Endothelial cell of umbilical vein (primary cell): ENCODE measurements at places on chromosomes 5 and 9.

DNA sequence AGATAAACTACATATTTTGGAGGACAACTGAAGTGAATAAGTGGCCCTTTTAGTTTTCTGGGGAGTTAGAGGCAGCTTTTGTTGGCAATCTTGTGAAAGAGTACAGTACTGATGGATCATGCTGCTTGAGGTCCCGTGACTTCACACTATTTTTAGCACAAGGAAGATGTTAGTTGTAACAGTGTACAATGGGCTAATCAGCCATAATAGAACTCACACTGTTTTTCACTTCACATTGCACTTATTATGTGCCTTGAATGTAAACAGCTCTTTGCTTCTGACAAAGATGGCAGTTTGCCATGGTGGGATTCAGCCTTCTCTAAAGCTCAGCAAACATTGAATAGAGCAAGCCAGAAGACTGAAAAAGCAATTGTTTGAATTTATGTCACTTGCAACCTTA is 176.7 kb upstream of the ZNF608 start:
- DNase-seq, result peak; percentile 90

DNA sequence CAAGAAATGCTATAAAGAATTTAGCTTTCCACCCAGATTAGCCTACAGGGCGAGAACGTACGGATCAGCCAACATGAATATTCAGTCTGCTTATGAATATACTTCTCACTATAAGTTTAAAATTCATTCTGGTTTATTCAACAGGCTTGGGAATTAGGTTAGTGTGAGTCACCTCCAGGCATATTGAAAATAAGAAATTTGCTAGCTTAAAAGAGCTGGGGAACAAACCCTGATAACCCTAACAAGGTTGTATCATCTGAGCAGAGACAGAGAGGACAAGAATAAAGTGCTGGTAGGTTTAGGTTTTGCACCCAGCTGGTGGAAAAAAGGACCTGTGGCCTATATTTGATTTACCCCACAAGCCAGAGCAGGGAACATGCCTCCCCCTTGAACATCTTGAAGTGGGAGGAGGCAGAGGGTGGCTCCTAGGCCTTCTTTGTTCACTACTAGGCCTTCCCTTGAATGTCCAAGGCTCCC is 12.3 kb downstream of the FNBP1 start:
- no peak for DNase-seq

DNA sequence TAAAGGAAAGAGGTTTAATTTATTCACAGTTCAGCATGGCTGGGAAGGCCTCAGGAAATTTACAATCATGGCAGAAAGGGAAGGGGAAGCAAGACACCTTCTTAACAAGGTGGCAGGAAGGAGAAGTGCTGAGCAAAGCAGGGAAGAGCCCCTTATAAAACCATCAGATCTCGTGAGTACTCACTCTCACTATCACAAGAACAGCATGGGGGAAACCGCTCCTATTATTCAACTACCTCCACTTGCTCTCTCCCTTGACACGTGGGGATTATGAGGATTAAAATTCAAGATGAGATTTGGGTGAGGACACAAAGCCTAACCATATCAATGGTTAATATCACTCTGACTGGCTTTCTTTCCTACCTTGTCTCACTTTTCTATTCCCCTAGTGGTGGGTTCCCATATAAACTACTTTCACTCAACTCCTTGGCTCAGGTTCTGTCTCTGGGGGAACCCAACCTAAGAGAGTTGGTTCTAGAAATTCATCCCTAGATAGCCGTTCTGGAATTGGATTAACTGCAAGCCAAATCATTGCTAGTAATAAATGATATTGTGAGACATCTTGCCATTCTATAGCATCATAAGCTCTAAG is 749.8 kb upstream of the GRAMD2B start:
- DNase-seq, result no peak

DNA sequence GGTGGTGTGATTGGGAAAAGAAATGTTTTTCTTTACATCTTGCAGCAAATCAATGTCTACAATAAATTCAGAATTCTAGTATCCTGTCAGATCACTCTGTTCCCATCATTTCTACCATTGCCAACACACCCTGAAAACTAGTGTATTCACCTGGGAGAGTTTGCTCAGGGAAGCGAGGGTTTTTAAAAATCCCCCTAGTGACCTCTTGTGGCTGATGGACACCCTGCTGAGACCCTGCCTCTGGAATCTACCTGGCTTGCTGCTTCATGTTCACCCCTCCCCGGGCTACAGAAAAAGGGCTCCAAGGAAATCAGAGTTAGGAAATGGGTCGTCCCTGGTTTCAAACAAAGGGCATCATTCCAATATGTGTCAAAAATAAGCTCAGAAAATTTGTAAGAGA is 21.4 kb upstream of the ALDOB start:
- DNase-seq, result no peak

DNA sequence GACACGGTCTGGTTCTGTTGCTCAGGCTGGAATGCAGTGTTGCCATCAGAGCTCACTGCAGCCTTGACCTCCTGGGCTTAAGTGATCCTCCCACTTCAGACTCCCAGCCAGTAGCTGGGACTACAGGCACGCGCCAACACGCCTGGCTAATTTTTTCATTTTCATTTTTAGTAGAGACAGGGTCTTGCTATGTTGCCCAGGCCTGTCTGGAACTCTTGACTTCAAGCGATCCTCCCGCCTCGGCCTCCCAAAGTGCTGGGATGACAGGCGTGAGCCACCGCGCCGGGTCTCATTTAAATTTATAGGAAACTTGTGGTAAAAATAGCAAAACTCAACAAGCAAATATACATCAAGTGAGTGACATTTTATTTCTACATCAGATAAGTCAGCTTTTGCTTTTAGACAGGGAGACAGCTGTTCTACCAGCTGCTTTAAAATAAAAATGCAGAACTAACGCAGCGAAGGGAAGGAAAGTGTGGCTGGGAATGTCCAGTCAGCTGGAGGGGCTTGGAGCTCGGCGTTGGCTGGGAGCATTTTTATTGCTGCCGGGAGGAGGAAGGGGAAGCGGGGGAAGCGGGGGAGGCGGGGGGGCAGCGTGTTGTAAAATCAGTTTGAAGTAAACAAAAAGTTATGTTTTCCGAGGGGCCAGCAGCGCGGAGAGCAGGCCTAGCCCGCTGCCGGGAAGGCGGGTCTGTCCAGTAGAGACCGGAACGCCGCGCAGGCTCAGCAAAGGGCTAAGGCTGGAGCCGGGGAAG is 707 bp upstream of the ZFYVE16 start:
- no peak for DNase-seq

- DNase-seq, result no peak
Observed at GRCh38 chr9:77316058-77316457, 138.7 kb downstream of the VPS13A start.

- no peak for DNase-seq
Observed at GRCh38 chr9:133251773-133252172, 23.2 kb downstream of the ABO start.

DNA sequence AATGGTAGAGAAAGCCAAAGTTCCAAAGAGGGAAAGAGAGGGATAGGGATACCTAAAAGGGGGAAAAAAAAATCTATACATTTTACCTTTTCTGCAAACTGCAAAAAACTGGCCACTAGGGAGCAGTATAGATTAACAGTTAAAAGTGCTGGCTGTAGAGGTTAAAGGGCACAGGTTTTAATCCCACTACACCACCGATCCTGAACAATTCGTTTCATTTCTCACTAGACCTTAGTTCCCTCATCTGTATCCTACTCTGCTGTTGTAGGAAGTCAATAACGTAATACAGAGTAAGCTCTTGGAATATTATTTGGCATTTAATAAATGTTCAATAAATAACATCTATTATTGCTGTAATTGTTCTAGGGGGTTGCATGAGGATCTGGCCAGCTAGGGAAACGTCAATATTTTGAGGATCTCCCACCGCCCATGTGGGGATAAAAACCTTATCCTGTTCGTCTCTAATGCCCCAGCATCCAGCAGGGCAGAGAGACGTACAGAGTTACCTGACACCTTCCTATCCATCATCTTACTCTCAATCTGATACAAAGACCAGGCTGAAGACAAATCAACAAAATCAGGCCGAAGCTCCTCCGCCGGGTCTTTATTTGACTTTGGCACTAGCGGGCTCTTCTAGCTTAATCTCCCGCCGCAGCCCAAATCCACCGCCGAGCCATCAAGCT is 757 bp downstream of the CDC26 start:
- peak; percentile 66 for DNase-seq

DNA sequence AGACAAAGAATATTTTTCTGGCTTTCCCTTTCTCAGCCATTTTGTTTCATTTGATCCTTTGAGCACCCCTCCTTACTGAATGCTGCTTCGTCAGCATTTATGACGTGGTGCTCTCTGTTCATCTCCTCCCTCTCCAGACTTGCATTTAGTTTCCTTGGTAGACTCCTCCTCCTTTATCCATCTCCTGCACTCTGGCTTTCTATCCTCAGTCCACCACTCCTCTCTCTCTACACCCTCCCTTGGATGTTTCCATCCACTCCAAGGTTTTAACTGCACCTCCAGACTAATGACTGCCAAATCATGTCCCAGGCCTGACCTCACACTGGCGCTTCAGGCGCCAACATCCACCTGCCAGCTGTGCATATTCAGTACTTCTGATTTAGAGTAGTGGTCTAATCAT is 245.4 kb downstream of the RAB3C start:
- no peak for DNase-seq

- no peak for DNase-seq
Observed at GRCh38 chr5:178350361-178351220, 118.0 kb upstream of the PHYKPL start.

GRCh38 chr5:173458828-173459609 is 130.8 kb upstream of the STC2 start:
- DNase-seq, result no peak

- DNase-seq, result no peak
Observed at GRCh38 chr9:115192835-115193525, 75.0 kb upstream of the TNC start.

DNA sequence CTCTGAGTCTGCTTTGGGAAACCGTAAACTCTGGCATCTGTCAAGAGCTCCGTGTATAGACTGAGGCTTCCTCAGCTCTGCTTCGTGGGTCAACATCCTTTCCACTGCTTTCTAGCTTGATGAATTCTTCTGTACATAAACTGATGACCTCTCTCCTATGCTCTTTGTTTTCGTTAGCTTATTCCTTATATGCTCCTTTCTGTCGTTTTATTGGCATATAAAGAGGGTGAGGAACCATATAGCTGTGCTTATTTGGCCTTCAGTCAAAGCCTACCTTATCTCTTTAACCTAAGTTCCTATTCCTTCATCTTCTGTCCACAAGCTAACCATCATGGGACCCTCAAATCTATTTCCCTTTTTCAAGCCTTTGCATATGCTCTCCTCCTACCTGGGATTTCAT is 39.4 kb upstream of the CARTPT start:
- DNase-seq, result no peak

- DNase-seq, result no peak
Observed at GRCh38 chr5:64790210-64790609, 21.5 kb downstream of the CWC27 start.

GRCh38 chr9:81605170-81605670 is 84.1 kb downstream of the TLE1 start:
- DNase-seq, result no peak

DNA sequence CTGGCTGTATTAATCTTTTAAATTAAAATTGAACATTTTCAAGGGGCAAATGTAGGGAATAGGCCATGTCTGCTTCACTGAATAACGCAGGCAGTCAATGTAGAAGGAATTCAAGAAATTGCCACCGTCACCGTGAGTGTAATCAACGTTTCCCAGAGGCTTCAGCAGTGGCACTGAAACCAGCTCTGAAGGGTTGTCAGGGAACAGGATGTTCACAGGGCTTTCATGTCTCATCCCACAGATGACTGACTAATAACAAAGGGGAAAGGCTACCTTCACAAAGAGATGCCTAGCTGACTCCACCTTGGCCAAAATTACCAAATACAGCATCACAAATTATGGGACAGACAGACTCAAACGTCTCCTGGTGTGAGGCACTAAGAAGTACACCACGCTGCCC is 70.4 kb upstream of the SIMC1 start:
- DNase-seq, result no peak

DNA sequence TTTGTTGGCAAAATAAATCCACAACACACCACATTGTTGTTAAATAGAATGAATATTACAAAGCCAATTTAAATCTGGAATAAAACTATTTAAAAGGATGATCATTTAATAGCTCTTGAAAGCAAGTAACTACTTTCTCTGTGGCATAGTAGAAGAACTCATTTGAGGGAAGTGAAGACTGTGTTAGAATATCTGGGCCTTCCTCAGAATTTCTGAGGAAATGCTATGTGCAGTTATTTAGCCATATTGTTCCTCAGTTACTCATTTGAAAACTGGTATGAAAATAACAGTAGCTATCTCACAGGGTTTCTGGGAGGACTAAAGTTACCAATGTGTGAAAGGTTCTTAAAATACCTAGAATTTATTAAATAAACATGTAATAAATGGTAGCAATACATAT is 595.8 kb downstream of the PSAT1 start:
- no peak for DNase-seq

DNA sequence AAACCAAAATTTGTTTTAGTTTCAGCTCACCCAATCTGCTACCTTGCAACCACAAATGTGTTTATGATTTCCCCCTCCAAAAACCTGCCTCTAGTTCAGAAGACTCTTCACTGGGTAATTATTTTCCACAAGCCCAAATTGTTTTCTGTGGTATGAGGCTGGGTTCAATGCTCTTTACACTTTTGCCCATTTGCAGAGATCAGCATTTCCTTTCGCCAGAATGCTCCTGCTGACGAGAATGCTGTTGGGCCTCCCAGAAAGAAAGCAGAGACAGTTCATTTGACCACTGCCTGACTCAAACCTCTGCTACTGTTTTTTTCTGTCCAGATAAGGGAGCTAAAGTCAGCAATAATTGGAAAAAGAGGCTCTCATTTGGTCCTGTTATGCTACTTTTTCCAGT is 427.3 kb downstream of the PDE4D start:
- no peak for DNase-seq

GRCh38 chr5:168327994-168328393 is 36.5 kb downstream of the WWC1 start:
- DNase-seq, result no peak

- DNase-seq, result no peak
Observed at GRCh38 chr9:117340422-117340821, 74.4 kb downstream of the ASTN2 start.

DNA sequence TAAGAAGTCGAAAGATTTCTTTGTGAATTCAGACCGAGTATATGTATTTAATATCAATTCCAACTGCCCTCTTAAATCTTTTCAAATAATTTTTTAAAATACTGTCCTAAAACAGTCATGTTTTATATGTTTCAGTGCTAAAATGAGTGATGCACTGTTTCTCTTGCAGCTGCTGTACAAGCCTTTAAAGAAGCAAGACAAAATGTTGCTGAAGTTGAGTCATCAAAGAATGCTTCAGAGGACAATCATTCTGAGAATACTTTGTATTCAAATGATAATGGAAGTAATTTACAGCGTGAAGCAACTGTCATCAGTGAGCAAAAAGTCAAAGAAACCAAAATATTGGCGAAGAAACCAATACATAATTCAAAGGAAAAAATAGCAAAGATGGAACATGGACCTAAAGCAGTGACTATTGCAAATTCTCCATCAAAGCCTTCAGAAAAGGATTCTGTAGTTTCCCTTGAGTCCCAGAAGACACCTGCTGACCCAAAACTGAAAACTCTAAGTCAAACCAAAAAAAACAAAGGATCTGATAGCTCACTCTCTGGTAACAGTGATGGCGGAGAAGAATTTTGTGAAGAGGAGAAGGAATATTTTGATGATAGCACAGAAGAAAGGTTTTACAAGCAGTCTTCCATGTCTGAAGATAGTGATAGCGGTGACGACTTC is 58.0 kb downstream of the LOX start:
- DNase-seq, result no peak
